Tibial artery (tissue), 4 donors: ENCODE measurements at places on chromosomes 5 and 9.

DNA sequence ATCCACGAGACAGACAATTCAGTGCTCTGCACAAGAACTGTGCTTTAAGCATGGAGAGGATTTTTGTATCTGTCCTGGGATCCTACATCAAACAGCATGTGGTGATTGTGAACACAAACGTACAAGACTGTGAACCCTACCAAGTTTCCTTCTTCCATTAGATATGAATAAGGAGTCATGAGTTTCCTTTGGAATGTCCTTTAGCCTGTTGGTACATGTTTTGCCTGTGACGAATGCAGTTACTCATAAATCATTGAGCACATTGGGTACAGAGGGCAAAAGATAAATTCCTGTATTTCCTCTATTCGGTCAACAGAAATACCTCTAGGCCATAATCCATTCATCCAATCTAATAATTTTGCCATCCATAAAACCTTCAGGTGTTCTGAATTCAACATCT lies 61.5 kb downstream of the FXN start:
- H3K4me3 ChIP-seq = no peak overlapping the region
- H3K27ac ChIP-seq = peak overlapping the region; percentile 75
- no peaks in the 10 kb centered on the region for H3K36me3 ChIP-seq
- peaks cover 13% of the 10 kb centered on the region for H3K4me1 ChIP-seq
- DNase-seq = no peak

DNA sequence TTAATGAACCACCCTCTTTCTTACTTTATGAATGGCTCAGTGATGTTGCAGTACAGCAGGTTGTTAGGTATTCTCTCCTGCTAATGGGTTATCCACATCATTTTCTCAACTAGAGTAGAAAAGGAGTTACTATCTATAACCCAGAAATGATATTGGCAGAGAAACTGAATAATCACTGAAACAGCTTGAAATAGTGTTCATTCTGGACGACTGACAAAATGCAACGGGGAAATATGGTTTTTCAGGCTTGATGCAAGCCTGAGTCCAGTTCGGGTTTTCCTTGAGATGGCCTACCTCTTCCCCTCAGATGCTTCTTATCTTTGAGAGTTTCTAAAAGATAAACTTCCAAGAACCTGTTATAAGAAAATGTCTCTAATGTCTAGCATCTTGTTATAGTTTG lies 187.3 kb downstream of the RAB3C start:
- no peaks in the 10 kb centered on the region for H3K36me3 ChIP-seq
- no peaks in the 10 kb centered on the region for H3K27me3 ChIP-seq
- H3K4me3 ChIP-seq = no peak overlapping the region
- DNase-seq = no peak
- no peaks in the 10 kb centered on the region for H3K4me1 ChIP-seq
- no peak overlapping the region for H3K27ac ChIP-seq

GRCh38 chr5:73215891-73216610 lies 43.1 kb downstream of the TMEM174 start:
- H3K36me3 ChIP-seq = no peaks in the 10 kb centered on the region
- H3K4me1 ChIP-seq = peaks cover 11% of the 10 kb centered on the region

DNA sequence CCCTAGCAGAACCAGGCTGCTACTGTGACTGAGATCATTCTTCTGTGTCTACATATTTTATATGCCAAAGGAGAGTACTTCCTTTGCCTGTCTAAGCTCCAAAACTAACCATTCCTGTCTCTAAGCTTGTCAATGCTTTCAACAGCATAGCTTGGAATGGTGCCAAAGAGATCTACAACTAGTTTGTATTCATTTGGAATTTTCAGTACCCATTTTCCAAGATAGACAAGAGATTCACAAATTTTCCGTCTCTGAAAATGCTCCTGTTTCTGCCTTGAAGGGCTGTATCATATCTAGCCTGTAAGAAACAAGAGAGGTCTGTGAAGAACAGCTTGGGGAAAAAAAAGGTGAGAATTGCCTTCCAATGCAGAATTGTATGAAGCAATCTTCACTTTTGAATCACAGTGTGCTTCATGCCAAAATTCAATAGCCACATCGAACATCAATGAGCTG lies 334.4 kb upstream of the ACTBL2 start:
- no peak overlapping the region for H3K4me3 ChIP-seq
- no peaks in the 10 kb centered on the region for H3K27me3 ChIP-seq
- no peak for DNase-seq
- H3K27ac ChIP-seq = no peak overlapping the region

DNA sequence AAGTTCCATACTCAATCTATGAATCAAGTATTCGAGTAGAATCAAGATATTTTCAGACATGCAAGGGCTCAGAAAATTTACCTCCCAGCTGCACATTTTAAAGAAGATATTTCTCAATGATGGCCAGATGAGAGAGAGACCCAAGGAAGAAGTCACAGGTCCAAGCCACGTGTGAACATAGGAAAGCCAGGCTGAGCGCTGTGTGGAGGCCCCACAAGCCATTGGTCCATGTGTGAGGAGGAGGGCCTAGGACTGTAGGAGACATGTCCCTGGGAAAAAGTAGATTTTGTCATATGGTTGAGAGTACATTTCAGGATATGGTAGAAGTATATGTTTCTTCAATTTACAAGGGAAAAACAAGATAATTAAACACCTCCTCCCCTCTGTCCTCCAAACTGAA lies 115.8 kb upstream of the RPS23 start:
- H3K4me3 ChIP-seq = no peak overlapping the region
- H3K36me3 ChIP-seq = no peaks in the 10 kb centered on the region
- no peak overlapping the region for H3K27ac ChIP-seq
- no peaks in the 10 kb centered on the region for H3K4me1 ChIP-seq
- no peak for DNase-seq

DNA sequence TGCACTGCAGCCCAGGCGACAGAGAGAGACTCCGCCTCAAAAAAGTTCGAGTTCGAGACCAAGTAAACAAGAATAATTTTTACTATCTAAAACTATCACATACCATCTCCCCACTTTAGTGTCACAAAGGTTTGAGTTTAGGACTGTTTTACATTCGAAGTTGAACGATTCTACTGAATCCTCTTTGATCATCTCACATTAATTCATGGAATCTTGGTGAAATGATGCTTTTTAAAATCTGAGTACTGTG lies 715 bp upstream of the RPS6 start:
- DNase-seq = no peak
- peaks cover 31% of the 10 kb centered on the region for H3K36me3 ChIP-seq
- H3K27me3 ChIP-seq = no peaks in the 10 kb centered on the region

- peak overlapping the region; percentile 90 for H3K27ac ChIP-seq
- no peaks in the 10 kb centered on the region for H3K27me3 ChIP-seq
- H3K4me1 ChIP-seq = no peaks in the 10 kb centered on the region
- H3K4me3 ChIP-seq = peak overlapping the region; percentile 87
These were observed 494 bp upstream of the STK32A start for GRCh38 chr5:147234239-147234824.

GRCh38 chr9:33718987-33719386 lies 76.4 kb upstream of the PRSS3 start:
- H3K4me1 ChIP-seq = peaks cover 20% of the 10 kb centered on the region
- no peaks in the 10 kb centered on the region for H3K27me3 ChIP-seq
- no peak overlapping the region for H3K4me3 ChIP-seq
- peak; percentile 70 for DNase-seq

GRCh38 chr9:90641884-90642487 lies 638 bp downstream of the DIRAS2 start:
- no peaks in the 10 kb centered on the region for H3K36me3 ChIP-seq
- H3K4me3 ChIP-seq = no peak overlapping the region
- no peaks in the 10 kb centered on the region for H3K4me1 ChIP-seq
- H3K27ac ChIP-seq = no peak overlapping the region
- no peak for DNase-seq
- peaks cover 25% of the 10 kb centered on the region for H3K27me3 ChIP-seq

GRCh38 chr9:131884222-131884621 lies 144.3 kb upstream of the RAPGEF1 start:
- peaks cover 6% of the 10 kb centered on the region for H3K36me3 ChIP-seq
- no peak overlapping the region for H3K27ac ChIP-seq
- H3K27me3 ChIP-seq = no peaks in the 10 kb centered on the region
- DNase-seq = no peak

DNA sequence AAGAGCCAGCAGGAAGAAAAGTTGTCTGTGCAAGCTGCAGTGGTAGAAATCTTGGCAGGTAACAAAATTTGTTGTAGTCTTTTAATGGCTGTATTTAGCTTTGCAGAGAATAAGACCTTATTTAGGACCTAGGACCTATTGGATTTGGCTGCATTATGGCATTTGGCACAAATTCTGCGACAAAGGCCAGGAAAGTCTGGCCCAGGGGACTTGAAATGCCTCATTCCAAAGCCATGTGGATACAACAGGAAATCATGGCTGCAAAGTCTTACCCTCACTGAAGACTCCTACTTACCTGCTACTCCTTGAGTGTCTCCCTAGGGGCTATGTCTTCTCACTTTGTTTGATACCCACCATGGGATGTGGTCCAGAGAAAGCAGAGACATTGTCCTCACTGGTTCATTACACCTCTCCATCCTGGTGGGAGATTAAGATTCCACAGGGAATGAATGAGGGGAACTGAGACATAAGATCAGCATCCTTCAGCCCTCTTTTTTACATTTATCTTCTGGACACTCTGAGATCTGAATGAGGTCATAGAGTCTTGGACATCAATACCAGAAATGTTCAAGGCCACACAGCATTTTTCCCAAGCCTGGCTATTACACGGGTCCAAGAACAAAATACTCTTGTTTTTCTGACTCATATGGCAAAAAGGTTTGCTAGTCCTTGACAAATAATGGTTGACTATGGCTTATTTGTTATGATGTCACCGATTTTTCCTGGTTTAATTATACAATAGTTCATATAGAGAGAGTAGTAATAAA lies 119.4 kb downstream of the PDE8B start:
- DNase-seq = no peak
- peaks cover 34% of the 10 kb centered on the region for H3K4me1 ChIP-seq
- no peaks in the 10 kb centered on the region for H3K36me3 ChIP-seq
- H3K27me3 ChIP-seq = no peaks in the 10 kb centered on the region

GRCh38 chr5:113020461-113021273 lies 44.1 kb downstream of the DCP2 start:
- H3K27ac ChIP-seq = no peak overlapping the region
- no peaks in the 10 kb centered on the region for H3K4me1 ChIP-seq
- H3K27me3 ChIP-seq = no peaks in the 10 kb centered on the region

DNA sequence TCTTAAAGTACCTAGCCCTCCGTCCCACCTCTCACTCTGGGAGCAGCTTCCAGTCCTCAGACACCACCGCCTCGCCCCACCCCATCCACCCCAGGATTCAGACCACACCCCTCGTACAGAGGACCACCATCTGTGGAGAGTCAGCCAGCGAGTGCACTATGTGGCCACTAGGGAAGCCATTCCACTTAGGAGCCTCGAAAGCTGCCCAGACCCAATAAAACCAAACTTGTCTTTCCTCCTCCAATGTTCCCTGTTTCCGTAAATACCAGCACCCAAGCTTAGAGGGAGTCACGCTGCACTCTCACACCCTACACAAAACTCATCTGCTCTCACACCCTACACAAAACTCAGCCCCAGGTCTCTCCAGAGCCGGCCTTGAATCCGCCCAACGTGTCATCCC lies 1.9 kb downstream of the GCNT4 start:
- H3K4me1 ChIP-seq = peaks cover 59% of the 10 kb centered on the region
- H3K4me3 ChIP-seq = no peak overlapping the region
- no peaks in the 10 kb centered on the region for H3K27me3 ChIP-seq
- H3K27ac ChIP-seq = no peak overlapping the region

DNA sequence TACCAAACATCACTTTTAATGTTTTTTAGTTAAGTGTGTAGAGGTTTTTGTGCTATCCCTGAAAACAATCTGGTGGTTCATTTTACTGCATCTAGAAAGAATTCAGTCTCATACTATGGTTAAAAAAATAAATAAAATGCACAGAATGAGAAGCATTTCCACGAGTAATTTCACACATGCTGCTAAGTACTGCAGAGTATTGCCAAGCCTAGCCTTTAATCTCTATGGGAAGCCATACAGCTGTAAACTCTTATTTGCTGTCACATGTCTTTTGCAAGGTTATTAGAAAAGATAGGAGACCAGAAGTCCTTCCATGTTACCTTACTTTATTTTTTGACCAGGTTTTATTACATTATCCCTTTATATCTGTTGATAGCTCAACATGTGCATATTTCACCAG lies 37.6 kb upstream of the MAN2A1 start:
- H3K36me3 ChIP-seq = no peaks in the 10 kb centered on the region
- no peaks in the 10 kb centered on the region for H3K27me3 ChIP-seq
- no peak overlapping the region for H3K27ac ChIP-seq
- DNase-seq = no peak
- H3K4me1 ChIP-seq = peaks cover 18% of the 10 kb centered on the region

- no peak for DNase-seq
- H3K4me1 ChIP-seq = no peaks in the 10 kb centered on the region
- H3K36me3 ChIP-seq = no peaks in the 10 kb centered on the region
- no peaks in the 10 kb centered on the region for H3K27me3 ChIP-seq
- H3K4me3 ChIP-seq = no peak overlapping the region
These were observed 19.6 kb downstream of the IRX1 start for GRCh38 chr5:3615217-3615616.
